Regular cardiac myocyte (primary cell): ENCODE measurements at places on chromosomes 7 and 10. TPM values are rescaled to one million over a fixed set of nuclear protein-coding genes. Genes with fewer than 3 reads are reported as not detected.

The SPDYE3 gene
- total RNA-seq: not detected in 2 replicates

The TSPAN33 gene
- 0.19 and 0.85 TPM in 2 replicates for total RNA-seq

The NXPH1 gene
- total RNA-seq: not detected in 2 replicates

The PTF1A gene
- not detected in 2 replicates for total RNA-seq

The MMRN2 gene
- total RNA-seq: 5.4 and 9.0 TPM in 2 replicates

The IFIT1B gene
- total RNA-seq: not detected in 2 replicates

The BHLHA15 gene
- total RNA-seq: 0.77 and 2.8 TPM in 2 replicates

The TMEM213 gene
- total RNA-seq: not detected in 2 replicates

The ASZ1 gene
- not detected in 2 replicates for total RNA-seq
